Stimulated activated CD4-positive, alpha-beta T cell treated with anti-CD3 and anti-CD28 coated beads, Interleukin-4, amount 100 ng/mL, for 48 hours (primary cell): ENCODE measurements at places on chromosomes 3 and 15.
A peak's percentile ranks its signal among the peaks of the same experiment; 100 is the strongest.

GRCh38 chr3:69558912-69559311, 173.0 kb upstream of the FRMD4B start:
- DNase-seq = no peak

DNA sequence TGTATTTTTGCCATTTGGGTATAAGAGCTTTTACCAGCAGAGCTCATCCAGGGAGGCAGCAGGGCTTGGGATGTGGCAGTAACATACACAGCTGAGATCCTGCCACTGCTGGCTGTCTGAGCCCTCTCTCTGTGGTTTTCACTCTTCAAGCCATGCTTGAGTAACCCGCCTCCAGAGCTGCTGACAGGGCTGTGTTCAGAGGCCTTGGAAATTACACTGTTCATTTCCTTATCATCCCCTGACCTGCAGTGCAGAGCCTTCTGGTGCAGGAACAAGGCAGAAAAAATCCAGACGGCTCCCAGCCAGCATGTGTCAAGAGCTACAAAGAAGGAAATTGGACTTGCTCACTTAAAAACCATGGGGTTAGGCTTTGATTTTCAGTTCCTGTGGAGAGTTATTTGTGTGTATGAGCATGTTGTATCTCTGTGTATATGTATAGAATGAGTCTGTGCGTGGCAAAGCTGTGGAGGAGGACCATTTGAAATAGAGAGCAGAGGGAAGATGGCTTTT, 47.0 kb downstream of the ZNF609 start:
- DNase-seq = peak; percentile 20

DNA sequence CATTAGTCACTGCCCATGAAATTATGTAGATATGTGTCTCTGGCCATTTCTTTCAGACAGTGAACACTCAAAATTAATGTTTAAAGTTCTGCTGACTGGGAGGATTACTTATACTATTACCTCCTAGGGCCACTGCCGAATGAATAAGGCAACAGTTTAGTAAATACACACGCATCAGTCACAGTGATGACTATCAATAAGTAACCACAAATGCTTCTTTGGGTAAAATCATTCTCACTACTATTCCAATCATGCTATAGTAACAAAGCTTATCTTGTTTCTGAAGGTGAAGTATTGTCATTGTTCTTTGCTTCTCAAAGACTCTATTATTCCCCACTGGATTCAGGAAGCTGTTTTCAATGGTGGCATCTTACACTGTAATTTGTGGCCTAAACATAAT, 478.8 kb downstream of the EPHA3 start:
- DNase-seq = no peak

DNA sequence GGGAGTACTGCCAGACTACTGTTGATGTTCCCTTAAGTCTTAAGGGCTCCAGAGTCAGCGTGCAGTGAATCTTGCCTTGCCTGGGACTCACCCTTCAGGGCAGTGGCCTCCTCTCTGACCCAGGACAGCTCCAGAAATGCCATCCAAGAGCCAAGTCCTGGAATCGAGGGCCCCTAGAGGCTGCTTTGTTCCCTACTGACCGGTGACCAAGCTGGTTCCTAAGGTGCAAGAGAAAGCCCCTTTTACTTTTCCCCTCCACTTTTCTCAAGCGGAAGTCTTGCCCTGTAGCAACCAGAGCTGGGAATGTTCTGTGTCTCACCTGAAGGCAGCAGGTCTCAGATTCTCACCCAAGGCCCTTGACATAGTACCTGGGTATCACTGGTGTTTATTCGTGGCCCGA, 238.0 kb downstream of the DOCK3 start:
- no peak for DNase-seq

- DNase-seq = no peak
Measured at GRCh38 chr3:141311170-141311495, 57.2 kb upstream of the ZBTB38 start.

GRCh38 chr15:79430901-79431635, 1.1 kb upstream of the MINAR1 start:
- DNase-seq = no peak

GRCh38 chr3:195895861-195896360, 12.4 kb downstream of the TNK2 start:
- peak; percentile 53 for DNase-seq

DNA sequence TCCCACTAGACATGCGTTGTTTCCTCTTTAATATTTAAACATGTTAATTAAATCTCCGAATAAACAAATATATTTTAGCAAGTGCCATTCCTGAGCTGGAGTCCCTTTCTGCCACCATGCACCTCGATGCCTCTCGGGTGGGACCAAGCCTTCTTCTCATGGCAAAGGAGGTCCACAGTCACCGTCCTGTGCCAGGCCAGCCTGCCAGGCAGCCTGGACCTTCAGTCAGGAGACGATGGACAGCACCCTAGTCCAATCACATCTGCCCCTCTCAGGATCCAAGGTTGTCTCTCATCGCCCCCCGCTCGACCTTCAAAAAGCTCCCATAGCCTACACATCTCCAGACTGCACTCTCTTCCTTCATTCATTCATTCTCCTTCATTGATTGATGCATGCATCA, 22.6 kb downstream of the NTRK3 start:
- no peak for DNase-seq

GRCh38 chr15:100095541-100096247, 246.1 kb downstream of the ADAMTS17 start:
- DNase-seq = no peak

- no peak for DNase-seq
Measured at GRCh38 chr15:34665498-34666116, 82.2 kb upstream of the GOLGA8B start.

- DNase-seq = no peak
Measured at GRCh38 chr3:111352585-111352984, 189.4 kb upstream of the CD96 start.

- DNase-seq = no peak
Measured at GRCh38 chr15:77633913-77634265, 1.2 kb upstream of the LINGO1 start.

DNA sequence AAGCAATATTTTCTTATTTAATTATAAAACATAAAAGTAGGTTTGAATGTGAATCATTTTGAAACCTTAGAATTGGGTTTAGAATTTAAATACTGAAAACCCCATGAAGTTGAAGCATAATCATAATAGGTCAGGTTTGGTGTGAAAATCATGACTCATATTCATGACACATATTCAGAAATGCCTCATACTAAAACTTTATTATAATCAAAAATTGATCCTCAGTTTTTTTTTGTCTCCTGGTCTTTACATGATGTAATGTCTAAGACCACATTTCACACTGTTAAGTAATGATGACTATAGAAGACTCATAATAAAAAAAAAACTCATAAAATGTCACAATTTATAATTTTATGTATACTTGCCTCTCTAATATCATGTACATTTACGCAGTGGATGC, 190.4 kb downstream of the FOXP1 start:
- no peak for DNase-seq

- DNase-seq = no peak
Measured at GRCh38 chr3:42071904-42072812, 19.0 kb upstream of the TRAK1 start.

DNA sequence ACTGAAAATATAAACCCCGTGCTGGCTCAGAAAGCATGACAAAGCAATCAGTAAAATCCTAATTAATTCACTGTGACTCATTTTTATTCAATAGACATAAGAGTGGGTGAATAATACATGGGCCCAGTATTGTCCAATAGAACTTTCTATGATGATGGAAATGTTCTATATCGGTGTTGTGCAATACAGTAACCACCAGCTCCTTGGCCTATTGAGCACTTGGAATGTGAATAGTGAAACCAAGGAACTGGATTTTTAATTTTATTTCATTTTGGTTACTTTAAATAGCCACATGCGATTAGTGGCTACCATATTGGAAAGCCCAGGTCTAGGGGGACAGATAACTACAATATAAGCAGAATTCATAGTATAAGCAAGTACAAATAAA, 69.8 kb upstream of the PPP2R3A start:
- DNase-seq = no peak

- no peak for DNase-seq
Measured at GRCh38 chr15:48006031-48006511, 114.7 kb upstream of the SLC24A5 start.

DNA sequence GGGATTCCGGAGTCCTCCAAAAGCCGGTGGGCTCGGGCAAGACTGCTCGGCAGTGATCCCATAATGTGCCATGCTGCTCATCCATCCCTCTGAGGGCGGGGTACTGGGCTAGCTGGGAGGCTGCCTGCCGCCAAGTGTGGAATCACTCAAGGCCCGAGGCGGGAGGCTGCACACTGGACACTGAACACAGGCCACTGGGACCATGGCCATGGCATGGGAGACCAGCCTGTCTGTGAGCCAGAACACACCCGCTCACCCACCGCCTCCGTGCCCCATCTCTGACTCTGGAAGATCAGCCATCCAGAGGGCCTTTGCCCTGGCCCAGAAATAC, 1.4 kb downstream of the C3orf22 start:
- DNase-seq = no peak

DNA sequence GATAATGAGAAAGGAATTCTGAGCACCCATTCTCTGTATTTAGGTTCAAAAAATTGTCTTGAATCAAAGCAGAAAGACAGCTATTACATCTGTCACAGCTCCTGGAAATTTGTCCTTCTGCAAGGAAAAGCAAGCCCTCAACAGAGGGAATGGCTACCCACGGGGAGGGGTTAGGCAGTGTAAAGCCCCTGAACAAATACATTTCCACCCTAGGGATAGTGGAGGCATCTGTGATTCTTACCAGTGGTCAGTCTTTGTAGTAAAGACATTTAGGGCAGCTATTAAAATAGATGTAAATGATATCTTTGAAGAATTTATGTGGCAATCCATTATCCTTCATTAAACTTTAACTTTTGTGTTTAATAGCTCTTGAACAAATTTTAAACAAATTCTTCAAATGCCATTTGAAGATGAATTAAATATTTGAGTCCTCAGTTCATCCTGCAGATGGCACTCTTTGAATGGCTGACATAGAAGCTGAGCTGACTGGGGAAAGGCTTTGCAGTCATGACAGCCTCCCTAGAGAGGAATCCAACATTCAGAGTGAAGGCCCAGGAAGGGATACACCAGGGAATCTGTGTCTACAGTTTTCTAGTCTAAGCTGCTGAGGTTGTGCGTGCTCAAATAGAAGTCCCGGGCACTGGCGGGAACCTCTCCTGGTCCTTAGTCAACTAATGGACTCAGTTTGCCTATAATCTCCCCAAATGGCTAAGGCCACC, 359.7 kb upstream of the ROPN1 start:
- no peak for DNase-seq

DNA sequence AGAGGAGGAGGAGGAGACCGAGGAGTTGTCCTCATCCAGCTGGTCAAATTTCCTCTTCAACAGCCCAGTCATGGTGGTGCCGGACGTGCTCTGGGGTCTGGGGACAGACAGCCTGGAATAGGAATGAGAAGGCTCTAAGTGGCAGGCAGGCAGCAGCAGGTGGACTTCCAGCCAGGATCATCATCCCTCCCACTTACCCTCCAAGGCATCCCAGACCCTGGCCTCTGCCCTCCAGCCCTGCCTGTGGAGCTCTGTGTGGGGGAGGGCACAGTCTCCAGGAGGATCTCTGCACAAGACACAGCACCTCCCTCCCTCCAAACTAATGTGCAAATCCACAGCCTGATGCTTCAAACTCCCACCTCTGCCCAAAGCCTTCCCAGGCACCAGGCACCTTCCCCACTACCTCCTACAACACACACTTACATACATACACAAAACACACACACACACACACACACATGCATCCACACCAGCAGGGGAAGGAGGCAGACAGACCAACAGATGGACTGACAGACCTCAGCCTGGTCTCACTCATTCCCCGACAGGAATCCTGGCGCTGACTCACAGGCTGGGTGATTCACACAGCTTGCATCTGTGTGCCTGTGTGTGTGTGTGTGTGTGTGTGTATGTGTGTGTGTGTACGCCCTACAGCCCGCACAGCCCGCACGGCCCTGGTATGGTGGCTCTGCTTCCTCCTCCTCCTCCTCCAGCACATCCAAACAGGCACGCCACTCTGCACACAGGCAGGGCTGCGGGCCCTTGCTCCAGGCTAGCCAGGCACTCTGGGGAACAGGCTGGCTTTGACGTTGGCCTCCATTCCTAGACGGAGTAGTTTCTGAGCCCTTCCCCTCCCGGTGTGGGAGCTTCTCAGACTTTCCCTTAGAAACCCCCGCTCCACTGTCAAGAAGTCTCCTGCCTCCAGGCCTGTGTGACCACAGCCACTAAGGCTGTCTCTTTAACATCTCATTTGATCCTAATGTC, 6.5 kb downstream of the CSRNP1 start:
- peak; percentile 79 for DNase-seq

DNA sequence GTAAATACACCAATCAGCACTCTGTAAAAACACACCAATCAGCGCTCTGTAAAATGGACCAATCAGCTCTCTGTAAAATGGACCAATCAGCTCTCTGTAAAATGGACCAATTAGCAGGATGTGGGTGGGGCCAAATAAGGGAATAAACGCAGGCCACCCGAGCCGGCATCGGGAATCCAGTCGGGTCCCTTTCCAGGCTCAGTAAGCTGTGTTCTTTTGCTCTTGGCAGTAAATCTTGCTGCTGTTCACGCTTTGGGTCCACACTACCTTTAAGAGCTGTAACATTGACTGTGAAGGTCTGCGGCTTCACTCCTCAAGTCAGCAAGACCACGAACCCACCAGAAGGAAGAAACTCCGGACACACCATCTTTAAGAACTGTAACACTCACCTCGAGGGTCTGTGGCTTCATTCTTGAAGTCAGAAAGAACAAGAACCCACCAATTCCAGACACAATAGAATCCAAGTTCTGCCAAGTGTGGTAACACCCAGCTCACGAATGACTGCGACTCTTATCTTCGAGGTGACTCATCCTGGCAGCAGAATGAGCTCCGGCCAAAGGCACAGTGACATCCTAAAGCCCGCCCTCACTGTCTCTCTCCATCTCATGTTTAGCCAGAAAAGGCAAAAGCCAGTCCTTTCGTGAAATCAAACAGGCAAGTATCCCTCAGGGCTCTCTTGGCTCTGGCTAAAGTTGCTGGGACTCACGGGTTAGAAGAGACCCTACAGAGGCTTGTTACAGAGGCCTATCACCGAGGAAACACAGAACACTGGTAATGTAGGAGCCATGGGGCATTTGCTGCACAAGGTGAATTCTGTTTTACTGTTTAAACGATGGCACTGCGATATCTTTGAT, 155.2 kb downstream of the FAM43A start:
- DNase-seq = no peak

DNA sequence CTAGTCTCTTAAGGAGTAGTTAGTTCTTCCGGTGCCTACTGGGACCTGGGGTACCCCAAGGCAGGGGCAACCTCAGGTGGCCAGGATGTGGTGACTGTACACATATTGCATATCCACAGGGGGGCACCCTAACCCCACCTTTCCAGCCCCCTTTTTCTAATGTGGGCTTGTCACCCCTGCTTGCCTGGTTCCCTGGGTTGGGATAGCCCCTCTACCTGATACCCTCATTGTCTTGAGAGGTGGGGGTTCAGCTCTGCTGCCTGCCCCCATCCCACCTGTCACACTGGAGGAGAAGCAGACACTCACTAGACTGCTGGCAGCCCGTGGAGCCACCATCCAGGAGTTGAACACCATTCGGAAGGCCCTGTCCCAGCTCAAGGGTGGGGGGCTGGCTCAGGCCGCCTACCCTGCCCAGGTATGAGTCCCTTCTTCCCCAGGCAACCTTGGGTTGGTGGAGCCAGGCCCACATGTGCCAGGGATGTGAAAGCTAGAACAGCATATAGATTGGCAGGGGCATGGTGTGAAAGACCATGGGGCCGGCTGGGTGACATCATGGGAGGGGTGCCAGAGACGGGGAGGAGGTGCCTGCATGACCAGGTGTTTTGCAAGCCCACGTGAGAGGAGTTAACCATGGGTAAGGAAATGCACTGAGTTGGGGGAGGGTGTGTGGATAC, 4.0 kb downstream of the GLYCTK start:
- no peak for DNase-seq
